ENCODE measurements at places on chromosomes 4 and X. TPM values are rescaled to one million over a fixed set of nuclear protein-coding genes. Genes with fewer than 3 reads are reported as not detected.

Gene TEX13B
- not detected for total RNA-seq

Gene TMEM31
- not detected for total RNA-seq

Gene CXorf49
- total RNA-seq: not detected

Gene SOD3
- 2.5 TPM for total RNA-seq

Gene GPAT3
- total RNA-seq: 22.6 TPM

Data from gastrocnemius medialis (tissue), 4 donors.